ENCODE measurements at places on chromosomes 13 and 19. TPM values are rescaled to one million over a fixed set of nuclear protein-coding genes. Genes with fewer than 3 reads are reported as not detected.

GRCh38 chr13:59086147-59086546 lies 1077.6 kb downstream of the DIAPH3 start:
- peak; percentile 74 for DNase-seq

The SUGP1 gene
- total RNA-seq: 45.8 TPM

DNA sequence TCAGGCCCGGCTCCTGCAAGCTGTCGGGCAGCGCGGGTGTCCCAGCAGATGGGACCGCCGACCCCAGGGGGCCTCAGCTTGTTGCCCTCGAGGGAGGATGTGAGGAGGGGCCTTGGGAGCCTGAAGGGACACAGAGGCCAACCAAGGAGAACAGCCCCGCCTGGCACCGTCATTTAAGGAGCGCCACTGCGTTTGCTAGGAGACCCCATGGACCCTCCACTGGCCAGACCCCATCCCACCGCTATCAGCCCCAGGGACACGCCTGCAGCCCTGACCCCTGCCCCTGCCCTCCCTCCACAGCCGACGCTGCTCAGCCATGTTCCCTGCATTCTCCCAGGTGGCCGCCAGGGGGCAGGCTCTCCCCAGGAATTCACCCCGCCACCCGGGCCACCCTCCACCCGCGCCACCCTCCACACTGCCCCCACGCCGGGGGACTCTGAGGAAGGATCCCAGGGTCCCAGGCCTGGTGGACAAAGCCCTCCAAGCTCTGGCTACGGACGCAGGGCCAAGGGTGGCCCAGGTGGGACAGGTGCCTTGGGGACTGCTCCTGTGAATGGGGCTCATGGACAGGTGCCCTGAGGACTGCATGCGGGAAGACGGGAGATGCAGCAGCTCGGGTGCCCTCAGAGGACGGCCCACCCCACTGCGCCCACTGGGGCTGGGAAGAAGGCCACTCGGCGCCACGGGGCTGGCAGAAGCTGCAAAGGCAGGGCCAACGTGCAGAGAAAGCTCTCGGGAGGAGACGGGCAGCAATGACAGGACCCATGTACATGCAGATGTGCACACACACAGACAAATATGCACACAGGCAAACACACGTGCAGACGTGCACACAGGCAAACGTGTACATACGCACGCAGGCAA lies 34.4 kb downstream of the PIP5K1C start:
- no peak for DNase-seq

DNA sequence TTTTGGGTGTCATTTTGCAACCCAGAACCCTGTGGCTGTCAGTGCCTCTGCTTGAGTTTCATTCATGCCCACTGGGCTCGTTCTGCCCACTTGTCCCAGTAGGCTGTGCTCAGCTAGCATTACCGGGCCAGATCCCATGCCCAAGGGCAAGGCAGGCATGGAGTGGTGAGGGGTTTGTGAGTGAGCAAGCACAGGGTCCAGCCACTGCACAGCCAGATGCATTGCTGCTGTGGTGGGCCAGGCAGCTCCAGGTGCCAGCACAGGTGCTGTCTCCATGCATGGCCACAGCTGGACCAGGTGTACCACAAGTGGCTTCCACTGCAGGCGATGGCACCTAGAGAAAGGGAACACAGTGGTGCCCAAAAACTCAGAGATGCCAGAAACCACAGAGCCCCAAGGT lies 1671.2 kb downstream of the OLFM4 start:
- no peak for DNase-seq

- no peak for DNase-seq
These were observed 91.6 kb downstream of the TEX29 start for GRCh38 chr13:111411919-111412650.

DNA sequence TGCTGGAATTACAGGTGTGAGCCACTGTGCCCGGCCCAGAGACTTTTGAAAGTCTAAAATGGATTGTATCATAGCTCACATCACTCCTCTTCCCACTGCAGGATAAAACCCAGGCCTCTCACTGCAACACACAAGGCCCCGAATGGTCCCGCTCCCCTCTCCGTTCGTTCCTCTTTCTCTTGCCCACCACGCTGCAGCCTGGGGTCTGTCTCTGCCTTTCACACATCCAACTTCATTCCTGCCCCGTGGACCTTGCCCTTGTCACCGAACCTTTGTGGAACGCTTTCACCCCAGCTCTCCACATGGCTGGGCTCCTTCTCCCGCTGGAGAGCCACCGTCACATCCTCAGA lies 42.6 kb downstream of the NFIC start:
- DNase-seq: no peak

DNA sequence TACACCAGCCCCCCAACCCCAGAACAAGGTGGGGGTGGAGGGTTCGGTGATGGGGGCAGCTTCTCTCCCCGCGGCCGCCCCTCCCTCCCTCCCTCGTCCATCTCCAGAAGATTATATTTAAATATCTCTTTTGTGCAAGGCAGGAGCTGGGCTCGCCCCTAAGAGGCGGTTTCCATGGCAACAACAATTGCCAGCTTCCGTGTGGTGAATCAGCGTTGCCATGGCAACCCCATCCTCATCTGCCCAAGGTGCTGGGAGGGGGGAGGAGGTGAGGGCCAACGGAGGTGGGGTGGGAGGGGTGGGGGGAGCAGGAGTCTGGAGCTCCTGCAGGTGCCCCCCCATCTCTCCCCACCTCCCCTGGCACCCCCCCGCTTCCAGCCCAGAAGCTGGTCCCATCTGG lies 46.4 kb downstream of the CELF5 start:
- peak; percentile 62 for DNase-seq

GRCh38 chr19:41533671-41534215 lies 42.2 kb upstream of the CEACAM21 start:
- DNase-seq: no peak

The CLDN10 gene
- not detected for total RNA-seq

DNA sequence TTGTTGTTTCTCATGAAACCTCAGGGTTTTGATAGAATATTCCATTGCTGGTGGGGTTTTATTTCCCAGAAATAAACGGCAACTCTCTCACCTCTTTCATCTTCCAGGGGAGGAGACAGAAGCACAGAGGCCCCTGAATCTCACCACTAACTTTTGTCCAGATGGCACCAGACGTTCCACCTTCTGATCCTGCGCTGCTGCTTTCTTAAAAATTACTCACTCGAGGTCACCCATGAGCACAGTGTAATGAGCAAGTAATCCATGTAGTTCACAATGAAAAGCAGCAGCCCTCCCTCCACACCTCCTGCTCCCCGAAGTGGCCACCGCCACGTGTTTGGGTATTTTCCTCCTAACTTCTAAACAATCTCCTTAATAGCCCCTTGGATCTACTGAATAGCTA lies 51.3 kb downstream of the TEX29 start:
- no peak for DNase-seq

The CYP2A6 gene
- total RNA-seq: not detected

DNA sequence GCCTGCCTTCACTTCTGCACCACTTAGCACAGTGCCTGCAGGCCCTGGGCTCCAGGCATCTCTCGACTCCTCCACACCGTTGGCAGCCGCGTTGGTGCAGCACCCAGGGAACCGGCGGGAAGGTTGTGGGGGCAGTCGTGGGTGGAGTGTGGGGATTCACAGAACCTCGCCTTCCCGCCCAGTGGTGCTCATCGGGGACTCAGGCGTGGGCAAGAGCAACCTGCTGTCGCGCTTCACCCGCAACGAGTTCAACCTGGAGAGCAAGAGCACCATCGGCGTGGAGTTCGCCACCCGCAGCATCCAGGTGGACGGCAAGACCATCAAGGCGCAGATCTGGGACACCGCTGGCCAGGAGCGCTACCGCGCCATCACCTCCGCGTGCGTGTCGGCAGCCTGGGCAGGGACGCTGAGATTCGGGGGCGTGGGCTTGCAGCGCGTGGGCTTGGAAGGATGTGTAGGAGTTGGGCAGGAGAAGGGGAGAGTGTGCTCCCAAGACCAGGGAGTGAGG lies 9.6 kb downstream of the RAB11B start:
- DNase-seq: no peak

GRCh38 chr19:41932720-41933332 lies 4.6 kb upstream of the ERFL start:
- no peak for DNase-seq

DNA sequence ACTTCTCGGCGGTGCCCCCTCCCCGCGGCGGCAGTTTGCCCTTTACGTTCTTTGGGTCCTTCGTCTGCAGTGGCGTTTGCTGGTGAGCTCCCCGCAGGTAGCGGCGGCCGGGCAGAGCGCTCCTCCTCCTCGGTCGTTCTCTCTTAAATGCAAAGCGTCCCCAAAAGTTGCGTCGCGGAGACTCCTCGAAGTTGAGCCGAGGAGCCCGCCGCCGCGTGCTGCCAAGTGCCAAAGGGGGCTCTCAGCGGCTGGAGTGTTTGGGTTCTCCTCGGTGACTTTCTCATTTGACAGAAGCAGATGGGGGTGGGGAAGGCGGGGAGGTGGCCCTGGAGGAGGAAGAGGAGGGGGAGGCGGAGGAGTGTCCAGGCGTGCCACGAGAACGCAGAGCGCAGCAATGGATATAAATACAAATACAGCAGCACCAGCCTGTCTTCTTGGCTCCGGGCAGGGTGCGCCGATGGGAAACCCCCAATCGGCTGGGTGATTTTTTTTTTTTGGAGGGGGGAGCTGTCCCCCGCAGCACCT lies at the start of gene SOX21:
Gene SOX21, minus strand, starts transcription at position 259 of the 525 bp plus-strand sequence. CDS start 496 bp downstream, outside the sequence.
- DNase-seq: no peak

GRCh38 chr13:46339035-46339666 lies 47.9 kb downstream of the RUBCNL start:
- peak; percentile 69 for DNase-seq

DNA sequence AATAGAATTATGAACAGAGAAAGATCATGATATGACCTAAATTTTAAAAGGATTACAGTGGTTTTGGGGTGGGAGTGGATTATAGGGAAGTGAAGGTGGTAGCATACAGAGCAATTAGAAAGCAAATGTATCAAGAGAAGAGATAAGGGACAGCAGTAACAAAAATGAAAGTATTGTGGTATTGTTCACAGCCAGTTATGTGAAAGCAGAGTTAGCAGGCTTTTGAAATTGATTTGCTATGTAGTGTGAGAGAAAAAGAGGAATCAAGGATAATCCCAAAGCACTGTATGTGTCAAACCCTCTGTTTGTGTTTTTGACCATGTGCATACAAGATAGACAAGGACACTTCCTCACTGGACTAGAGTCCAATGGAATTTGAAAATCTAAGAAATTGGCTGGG lies 1721.4 kb downstream of the PCDH9 start:
- no peak for DNase-seq

GRCh38 chr19:43470288-43470687 lies 4.9 kb upstream of the LYPD3 start:
- DNase-seq: no peak

The CD33 gene
- total RNA-seq: 0.11 TPM

The SLC1A5 gene
- 77.1 TPM for total RNA-seq

- peak; percentile 52 for DNase-seq
These were observed 6.3 kb downstream of the ERICH4 start for GRCh38 chr19:41449079-41449864.

Data from LHCN-M2 (cell line).